MCF 10A (cell line): ENCODE measurements at places on chromosomes 13 and 19. TPM values are rescaled to one million over a fixed set of nuclear protein-coding genes. Genes with fewer than 3 reads are reported as not detected.

- peak overlapping the region; percentile 72 for H3K27ac ChIP-seq
- peak overlapping the region; percentile 24 for H3K4me3 ChIP-seq
- no peaks in the 10 kb centered on the region for H3K36me3 ChIP-seq
- peaks cover 12% of the 10 kb centered on the region for H3K4me1 ChIP-seq
- DNase-seq: no peak
These were observed 3.5 kb downstream of the LGALS7B start for GRCh38 chr19:38792250-38793111.

DNA sequence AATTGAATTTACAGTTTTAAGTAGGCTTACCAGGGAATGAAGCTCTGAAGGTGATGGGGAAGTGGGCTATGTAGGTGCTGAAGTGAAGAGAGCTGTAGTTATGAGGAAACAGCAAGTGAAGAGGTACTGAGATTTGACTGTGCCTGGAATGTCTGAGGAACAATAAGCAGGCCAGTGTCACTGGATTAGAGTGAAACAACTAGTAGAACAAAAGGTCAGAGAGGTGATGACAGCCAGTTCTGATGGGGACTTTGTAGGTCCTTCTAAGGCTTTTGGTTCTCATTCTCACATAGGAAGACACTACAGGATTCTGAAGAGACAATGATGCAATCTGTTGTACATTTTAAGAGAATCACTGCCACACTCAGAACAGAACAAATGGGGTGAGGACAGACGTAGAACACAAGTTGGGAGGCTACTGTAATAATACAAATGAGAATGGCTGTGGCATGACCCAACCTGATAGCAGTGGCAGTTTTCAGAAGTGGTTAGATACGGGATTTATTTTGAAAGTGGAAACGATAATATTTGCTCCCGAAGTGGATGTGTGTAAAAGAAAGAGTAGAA lies 130.8 kb downstream of the MYCBP2 start:
- no peaks in the 10 kb centered on the region for H3K27me3 ChIP-seq
- H3K4me1 ChIP-seq: no peaks in the 10 kb centered on the region
- H3K4me3 ChIP-seq: no peak overlapping the region
- no peak overlapping the region for H3K27ac ChIP-seq
- H3K36me3 ChIP-seq: peaks cover 14% of the 10 kb centered on the region

GRCh38 chr19:36014012-36014924 lies at the start of gene ALKBH6:
ALKBH6 (minus strand) TSS chr19:36014213; CDS start chr19:36013397, 816 bp downstream.
- peak; percentile 100 for DNase-seq
- H3K27ac ChIP-seq: peak within 1 kb of the TSS; percentile 92
- peaks cover 8% of the 10 kb centered on the region for H3K36me3 ChIP-seq
- H3K4me3 ChIP-seq: peak within 1 kb of the TSS; percentile 89
- no peaks in the 10 kb centered on the region for H3K27me3 ChIP-seq

GRCh38 chr19:39413272-39413910 lies 922 bp downstream of the PLEKHG2 start:
- H3K4me3 ChIP-seq: peak overlapping the region; percentile 94
- H3K27ac ChIP-seq: peak overlapping the region; percentile 92
- no peaks in the 10 kb centered on the region for H3K27me3 ChIP-seq
- DNase-seq: no peak
- peaks cover 26% of the 10 kb centered on the region for H3K4me1 ChIP-seq

The POU2F2 gene
- 0.49 and 0.70 TPM in 2 replicates for total RNA-seq

The ZNF329 gene
- 2.8 and 2.9 TPM in 2 replicates for total RNA-seq

The ACTL9 gene
- total RNA-seq: not detected in 2 replicates
